ENCODE measurements at places on chromosomes 2 and 18.

DNA sequence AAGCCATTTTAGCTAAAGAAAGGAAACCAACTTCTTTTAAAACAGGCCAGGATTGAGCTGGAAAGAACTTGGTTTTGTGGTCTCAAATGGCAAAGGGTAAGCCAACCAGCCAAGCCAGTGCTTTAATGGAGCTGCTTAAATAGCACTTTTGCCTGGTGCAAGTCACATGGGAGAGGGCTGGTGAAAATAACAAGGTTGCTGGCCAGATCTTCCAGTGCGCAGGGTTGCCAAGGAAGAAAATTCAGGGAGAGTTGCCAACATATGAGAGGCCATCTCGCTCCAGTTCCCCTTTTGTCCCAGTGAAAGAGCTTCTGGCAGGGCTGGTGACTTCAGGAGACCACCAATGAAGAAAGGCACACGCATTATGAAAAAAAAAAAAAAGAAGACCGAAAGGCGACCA, 57.3 kb downstream of the IRS1 start:
- DNase-seq = no peak

DNA sequence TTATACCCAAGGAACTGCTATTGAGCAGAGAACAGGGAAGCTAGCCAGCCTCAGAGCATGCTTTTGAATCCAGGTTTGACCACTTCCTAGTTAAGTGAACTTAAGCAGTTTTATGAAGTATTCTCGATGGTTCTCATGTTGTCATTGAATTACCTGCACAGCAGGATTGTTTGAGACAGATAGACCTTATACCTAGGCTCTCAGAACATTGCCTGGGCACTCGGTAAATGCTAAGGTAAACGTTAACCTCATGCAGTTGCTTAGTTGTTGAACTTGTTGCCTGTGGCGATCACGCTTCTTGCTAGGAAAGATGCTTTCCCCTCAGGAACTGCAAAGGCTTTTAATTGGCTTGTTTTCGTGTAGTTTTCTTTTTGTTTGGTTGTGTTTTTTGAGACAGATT, 34.0 kb upstream of the CHMP1B start:
- no peak for DNase-seq

- no peak for DNase-seq
These were observed 12.5 kb downstream of the SETBP1 start for GRCh38 chr18:44693030-44693784.

DNA sequence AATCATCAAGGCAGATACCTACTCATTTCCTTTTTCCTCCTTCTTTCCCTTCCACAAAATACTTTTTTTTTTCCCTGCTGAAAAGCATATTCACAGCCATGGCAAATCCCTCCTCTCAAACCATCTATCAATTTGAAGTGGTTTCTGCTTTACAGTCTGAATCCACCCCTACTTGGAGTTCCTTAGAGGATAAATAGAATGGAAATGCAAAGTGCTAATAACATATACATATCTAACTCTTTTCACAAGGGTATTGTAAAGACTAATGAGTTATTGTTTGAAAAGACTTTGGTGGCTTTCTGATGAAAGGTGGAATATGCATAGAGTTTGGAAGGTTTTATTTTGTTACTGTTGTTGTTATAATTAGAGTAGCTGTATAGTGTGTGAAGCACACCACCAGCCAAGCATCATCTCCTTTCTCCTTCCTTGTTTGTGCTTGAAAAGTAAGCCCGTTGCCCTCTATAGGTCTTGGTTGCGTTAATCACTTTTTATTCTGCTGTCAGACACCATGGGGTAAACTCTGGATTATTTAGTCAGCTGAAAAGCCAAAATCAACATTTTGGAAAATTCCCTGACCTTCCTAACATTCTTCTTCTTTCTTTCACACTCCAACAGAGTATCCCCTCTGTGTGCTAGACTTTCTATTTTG, 2126.9 kb upstream of the CELF4 start:
- no peak for DNase-seq

DNA sequence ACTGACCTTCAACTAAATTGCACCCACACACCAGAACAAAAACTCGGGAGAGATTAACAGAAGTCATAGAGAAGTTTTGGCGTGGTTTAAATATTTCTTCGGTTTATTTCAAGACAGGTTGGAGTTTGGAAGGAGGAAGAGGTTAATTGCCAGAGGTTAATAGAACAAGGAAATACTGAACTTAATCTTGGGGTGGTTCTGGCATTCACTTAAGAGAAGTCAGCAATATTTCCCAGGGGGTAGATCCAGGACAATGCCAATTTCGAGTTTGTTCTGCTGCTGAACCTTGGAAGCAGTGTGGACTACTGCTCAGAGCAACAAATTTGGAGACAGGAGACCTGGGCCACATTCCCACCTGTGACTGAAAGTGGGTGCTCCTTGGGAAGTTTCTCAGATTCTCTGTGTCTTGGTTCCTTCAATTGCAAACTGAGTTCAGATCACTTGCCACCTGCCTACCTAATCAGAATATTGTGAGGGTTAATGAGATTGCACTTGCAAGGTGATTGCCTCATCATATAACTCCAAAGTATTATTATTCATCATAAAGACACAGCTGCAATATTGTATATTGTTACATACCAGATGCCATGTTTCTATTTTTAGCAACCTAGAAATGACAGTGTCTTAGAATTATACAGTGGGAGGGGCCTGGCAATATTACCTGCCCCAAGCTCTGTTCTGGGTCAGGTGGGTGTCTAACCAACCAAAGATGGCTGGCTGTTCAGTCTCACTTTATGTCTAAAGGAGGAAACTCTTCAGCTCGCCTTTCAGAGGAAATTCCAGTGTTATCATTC, 217.4 kb downstream of the CDCA7 start:
- no peak for DNase-seq

DNA sequence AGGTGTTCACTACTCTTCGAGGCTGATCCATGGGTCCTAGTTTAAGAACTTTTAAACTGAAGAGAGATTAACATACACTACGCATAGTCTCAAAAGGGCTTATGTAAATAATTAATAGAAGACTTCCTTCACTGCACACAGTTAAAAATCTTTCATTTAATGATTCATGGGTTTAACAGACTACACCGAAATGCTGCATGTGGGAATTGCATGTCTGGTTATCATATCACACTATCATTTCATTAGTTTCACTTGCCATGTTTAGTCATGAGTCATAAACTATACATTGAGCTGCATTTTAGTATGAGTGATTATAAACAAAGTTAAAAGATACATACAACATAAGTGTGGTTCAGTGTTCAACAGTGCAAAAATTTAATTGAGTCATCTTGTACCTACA, 31.2 kb downstream of the GLS start:
- DNase-seq = no peak

GRCh38 chr2:36878429-36878828, 87.9 kb downstream of the STRN start:
- DNase-seq = no peak

Data from Jurkat, Clone E6-1 (cell line).